ENCODE measurements at places on chromosomes 1 and 21.

DNA sequence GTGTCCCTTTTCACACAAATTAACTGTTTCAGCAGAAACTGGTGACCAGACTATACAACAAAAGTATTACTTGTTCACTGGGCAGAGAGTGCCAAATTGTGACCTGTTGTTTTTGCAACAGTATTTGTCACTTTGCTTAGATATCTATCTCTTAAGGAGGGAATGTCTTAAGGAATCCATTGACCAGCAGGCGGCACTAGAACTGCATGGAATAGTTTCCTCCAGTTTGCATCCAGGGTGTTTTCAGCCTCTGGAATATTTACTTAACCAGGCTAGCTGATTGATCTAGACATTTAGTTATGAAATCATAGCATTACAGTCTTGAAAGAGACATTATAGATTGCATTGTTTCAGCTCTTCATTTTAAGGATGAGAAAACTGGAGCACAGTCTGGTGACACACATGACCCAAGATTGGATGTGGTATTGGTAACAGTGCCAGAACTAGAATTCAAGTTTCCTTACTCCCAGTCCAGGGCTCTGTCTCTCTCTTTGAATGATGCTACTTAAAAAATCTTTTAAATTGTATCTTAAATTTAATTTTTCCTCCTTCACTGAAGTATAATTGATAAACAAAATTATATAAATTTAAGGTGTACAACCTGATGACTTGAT is 16.9 kb downstream of the RPTN start:
- peak; percentile 52 for DNase-seq

- no peak for DNase-seq
These were observed 1.3 kb upstream of the PLD5 start for GRCh38 chr1:242525769-242526168.

GRCh38 chr1:47469390-47469759 is 31.5 kb downstream of the FOXD2 start:
- DNase-seq = no peak

DNA sequence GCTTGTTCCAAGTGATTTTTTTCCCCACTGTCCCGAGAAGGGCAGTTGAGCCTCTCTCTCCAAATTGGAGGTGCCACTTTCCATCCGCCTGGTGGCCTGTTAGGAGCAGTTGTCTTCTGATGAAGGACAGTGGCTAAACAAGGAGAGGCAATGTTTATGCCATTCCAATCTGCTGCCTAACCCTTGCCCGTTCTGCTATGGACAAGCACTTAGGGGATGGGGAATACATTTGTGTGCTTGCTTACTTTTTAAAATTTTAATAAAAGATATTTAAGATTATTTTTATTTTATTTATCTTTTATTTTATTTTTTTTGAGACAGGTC is 12.0 kb downstream of the COQ8A start:
- DNase-seq = no peak

DNA sequence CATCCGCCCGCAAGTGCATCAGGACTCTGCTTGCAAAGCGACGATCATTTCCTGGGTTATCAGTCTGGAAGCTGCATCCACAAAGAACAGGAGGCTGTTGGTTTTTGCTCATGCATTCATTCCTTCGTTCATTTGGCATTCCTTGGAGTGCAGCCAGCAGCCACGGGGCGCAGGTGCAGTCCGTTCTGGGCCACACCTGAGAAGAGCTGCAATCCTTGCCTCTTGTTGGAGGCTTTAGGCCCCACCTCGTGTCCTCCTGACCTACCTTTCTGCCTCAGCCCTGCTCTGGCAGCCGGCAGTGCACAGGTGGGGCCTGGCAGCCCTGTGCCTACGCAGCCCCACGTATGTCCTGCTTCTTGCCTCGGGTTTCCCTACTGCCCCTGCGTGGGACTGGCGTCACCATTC is 19.6 kb upstream of the C2CD2 start:
- DNase-seq = no peak

- DNase-seq = no peak
These were observed 89.8 kb downstream of the LRRC53 start for GRCh38 chr1:74422421-74423292.

- no peak for DNase-seq
These were observed 44.6 kb upstream of the ZBTB18 start for GRCh38 chr1:244006381-244006901.

GRCh38 chr1:62437273-62437940 is 558 bp downstream of the USP1 start:
- peak; percentile 27 for DNase-seq

DNA sequence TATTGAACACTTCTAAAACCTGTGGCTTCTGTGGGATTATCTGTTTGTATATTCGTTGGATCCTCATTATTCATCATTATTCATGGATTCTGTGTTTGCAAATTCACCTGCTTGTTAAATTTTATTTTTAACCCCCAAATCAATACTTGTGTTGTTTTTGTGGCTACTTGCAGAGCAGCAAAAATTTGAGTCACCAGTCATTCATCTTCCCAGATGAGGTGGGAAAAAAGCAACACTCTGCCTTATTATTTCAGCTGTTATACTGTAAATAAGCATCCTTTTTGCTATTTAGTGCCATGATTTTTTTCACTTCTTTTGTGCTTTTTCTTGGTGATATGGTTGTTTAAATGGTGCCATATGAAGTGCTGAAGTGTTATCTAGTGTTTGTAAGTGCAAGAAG is 56.7 kb downstream of the RASAL2 start:
- no peak for DNase-seq

DNA sequence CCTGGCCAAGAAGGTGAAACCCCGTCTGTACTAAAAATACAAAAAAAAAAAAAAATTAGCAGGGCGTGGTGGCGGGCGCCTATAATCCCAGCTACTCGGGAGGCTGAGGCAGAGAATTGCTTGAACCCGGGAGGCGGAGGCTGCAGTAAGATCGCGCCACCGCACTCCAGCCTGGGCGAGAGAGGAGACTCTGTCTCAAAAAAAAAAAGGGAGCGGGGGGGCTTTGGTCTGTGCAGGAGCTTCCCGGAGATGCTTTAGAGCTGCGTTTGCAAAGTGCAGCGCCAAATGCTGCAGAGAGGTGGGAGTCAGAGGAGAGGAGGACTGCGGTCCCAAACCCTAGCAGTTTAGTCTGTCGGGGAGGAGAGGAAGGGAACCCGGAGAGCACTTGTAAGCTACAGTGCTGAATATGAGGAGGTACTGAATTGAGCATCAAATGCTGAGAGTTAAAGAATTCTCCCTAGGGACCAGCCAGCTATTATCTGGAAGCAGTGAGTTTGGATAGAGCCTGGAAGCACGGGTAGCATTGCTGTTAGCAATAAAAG is 569 bp downstream of the FALEC start:
- peak; percentile 40 for DNase-seq

DNA sequence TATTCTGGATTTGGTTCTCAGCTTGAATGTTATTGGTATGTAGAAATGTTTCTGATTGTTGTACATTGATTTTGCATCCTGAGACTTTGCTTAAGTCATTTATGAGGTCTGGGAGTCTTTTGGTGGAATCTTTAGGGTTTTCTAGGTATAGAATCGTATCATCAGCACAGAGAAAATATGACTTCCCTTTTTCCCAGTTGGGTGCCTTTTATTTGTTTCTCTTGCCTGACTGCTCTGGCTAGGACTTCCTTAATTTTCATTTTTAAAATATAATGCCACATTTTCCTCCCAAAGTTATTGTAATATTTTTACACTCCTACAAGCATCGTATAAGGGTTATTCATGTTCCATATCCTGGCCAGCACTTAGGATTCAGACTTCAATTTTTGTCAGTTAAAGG is 111.1 kb downstream of the FNBP1L start:
- DNase-seq = no peak

DNA sequence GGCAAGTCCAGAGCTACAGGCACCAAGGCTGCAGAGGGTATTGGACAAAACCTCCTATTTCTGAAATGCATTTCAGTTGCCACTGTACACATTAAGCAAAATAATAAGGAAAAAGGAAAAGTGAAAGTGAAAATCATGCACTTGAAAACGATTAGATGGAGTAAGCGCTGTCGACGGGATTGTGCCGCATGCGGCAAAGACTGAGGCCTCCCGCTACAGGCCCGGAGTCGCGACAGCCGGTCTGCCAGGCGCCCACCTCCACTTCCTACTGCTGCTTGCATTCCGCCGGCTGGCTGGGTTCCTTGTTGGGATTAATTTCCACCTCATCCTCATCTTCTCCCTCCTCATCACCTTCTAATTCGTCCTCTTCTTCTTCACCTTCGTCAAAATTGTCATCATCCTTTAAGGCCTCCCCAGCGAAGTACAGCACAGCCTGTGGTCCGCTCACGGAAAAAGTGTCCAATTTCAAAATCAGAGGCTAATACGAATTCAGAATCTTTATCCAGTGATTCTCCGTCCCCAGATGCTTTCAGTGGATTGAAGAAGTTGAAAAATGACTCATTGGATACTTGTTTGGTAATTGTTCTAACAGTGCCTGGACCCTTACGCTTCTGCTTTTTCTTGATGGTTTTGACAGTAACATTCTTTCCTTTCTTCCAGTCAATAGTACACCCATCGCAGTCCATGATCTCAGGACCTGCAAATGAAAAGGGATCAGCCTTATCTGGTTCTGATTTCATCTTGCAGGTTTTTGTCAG is 38.0 kb downstream of the CD58 start:
- no peak for DNase-seq

- DNase-seq = no peak
These were observed 1.2 kb downstream of the CCNL2 start for GRCh38 chr1:1397839-1398523.

DNA sequence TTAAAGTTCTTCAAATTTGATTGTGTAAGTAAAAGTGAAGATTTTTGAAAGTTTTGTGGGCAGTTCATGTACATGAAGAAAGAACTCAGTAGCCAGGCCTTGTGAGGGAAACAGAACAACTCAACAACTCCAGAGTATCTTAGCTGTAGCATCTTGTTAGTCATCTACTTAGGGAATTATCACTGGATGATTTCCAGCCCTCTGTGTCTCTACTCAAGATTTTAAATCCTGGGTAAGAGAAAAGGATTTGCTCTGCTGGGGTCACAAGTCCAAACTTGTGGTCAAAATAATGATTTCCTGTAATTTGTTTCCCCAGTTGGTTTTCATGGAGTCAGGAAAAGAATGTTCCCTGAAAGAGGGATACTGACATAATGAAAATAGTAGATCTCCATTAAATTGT is 8.2 kb downstream of the OR10T2 start:
- no peak for DNase-seq

Measured in HEK293T (cell line).